ENCODE measurements at places on chromosomes 6 and 20. TPM values are rescaled to one million over a fixed set of nuclear protein-coding genes. Genes with fewer than 3 reads are reported as not detected.

DNA sequence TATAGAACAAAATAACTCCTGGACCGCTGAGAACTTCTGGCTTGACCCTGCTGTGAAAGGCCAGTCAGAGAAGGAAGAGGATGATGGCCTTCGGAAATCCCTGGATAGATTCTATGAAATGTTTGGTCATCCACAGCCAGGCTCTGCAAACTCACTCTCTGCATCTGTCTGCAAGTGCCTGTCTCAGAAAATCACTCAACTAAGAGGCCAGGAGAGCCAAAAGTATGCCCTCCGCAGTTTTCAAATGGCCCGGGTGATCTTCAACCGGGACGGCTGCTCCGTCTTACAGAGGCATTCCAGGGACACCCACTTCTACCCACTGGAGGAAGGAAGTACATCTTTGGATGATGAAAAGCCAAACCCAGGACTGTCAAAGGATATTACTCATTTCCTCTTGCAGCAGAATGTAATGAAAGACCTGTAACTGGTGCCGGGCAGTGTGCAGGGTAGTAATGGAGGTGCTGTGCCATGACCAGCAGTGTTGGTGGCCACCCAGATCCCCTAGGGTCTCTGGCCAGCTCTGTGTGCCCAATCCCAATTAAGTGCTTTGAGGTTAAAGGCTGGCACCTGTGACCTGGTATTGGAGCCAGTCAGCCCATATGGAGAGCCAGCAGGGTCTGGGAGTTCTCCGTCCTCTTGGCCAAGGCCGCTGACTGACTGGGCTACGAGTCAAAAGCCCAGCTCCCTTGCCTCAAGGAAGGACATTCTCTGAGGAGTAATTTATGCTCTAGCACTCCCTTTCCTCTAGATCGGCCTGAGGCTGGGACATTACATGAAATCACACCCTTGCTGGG is 87.1 kb downstream of the TRMT6 start:
- no peak overlapping the region for H3K4me3 ChIP-seq
- H3K27me3 ChIP-seq = no peaks in the 10 kb centered on the region
- no peaks in the 10 kb centered on the region for H3K36me3 ChIP-seq
- DNase-seq = no peak
- H3K4me1 ChIP-seq = no peaks in the 10 kb centered on the region
- H3K27ac ChIP-seq = no peak overlapping the region

DNA sequence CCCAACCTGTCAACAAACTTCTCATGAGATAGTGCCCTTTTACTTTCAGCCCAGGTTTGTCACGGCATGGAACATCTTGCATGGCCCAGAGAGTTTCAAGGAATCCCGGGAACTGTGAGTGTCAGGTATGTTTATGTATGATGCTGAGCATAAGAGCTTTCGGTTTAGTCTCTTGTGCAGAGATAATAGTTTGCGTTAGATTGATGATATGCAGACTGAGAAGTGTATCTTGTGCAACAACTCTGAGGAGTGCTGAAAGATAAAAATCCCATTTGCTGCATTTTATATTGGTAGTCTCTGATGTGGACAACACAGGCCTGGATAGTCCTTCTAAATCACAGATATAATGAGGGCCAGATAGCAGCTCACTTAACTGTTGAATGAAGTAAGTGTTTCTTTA is 99.0 kb downstream of the TBX18 start:
- H3K27me3 ChIP-seq = no peaks in the 10 kb centered on the region
- no peak for DNase-seq
- no peak overlapping the region for H3K27ac ChIP-seq
- H3K4me1 ChIP-seq = no peaks in the 10 kb centered on the region
- no peaks in the 10 kb centered on the region for H3K36me3 ChIP-seq

DNA sequence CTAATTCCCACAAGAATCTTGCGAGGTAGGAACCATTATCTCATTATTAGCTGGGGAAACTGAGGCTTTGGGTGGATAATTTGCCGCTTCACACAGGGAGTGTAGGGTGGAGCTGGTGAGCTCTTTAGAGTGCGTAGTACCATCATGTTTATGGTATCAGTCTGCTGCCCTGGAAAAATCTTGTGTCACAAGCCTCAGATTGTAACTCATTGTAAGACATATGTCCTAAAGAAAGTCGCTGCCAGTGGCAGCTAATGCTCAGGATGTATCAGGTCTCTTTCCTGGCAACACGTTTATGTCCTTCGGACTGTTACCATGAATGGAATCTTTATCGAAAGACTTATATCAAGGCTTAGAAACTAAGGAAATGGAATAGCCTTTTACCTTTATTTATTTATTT is 1.9 kb downstream of the ZFAND3 start:
- DNase-seq = no peak
- H3K36me3 ChIP-seq = no peaks in the 10 kb centered on the region

DNA sequence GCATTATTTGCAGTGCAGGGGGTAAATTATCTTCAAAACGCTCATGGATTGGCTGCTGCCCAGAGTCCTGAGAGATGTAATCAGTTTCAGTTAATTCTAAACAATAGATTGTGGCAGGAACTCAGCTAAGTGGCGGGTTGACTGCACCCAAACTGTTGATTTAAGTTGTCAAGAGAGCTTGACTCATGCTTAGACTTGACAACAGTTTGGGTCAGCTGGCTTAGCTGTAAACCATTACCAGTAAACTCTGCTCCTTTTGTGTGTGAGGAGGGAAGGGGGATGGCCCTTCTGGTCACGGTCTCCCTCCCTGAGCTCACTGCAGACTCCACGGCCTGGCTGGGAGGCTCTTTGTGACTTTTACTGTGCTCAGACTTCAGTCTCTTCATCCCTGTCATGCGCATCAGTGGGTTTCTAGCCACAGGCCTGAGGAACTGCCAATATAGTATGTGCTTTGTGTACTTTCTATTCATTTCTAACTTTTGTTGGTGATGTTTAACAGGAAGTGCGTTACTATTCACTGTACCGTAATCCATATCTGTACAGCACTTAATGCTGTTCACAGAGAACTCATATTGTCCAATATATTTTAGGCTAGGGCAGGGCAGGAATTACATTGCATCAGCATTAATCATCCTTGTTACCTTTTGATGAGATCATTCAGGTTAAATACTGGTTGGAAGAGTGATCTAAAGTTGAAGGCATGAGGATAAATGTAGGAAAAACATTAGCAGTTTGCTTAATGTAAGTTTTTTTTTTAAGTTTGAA is 488.3 kb downstream of the CDKAL1 start:
- peak overlapping the region; percentile 59 for H3K27ac ChIP-seq
- no peak overlapping the region for H3K4me3 ChIP-seq
- no peaks in the 10 kb centered on the region for H3K36me3 ChIP-seq

RAB44 gene
- total RNA-seq = under 0.01 TPM

AVP gene
- total RNA-seq = not detected

Measured in breast epithelium (tissue), 4 donors.